Anterior cingulate cortex (tissue), 58 donors: ENCODE measurements at places on chromosomes 7 and 10.

DNA sequence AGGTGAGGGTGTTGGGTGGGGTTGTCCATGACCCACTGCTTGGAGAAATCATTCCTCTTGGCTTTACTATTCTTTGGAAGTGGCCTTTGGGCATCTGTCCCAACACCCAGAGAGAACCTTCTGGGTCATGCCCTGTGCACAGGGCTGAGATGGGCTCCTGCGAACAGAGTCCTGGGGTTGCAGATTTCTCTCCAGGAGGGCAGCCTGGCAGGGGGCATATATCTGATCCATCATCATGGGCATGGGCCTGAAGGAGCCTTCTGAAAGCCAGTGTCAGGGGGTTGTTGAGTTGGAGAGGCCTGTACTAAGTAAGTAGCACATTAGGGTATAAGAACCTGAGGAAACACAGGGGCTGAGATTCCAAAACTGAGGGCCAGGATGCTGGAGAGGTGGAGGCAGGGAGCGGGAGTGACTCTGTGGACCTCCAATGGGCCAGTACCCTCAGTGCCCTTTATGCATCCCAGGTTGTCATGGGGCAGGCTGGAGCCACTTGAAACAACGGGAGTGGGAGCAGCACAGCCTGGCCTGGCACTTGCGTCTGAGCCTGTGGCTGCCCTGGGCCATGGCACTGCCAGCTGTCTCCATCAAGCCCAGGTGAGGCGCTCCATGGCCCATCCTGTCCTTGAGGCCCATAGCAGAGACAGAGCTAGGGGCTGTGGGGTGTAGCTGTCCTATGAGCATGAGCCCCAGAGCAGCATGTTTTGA, 203.7 kb downstream of the GRID1 start:
- DNase-seq, result no peak

GRCh38 chr10:13750299-13751190, 163.8 kb downstream of the PRPF18 start:
- no peak for DNase-seq

DNA sequence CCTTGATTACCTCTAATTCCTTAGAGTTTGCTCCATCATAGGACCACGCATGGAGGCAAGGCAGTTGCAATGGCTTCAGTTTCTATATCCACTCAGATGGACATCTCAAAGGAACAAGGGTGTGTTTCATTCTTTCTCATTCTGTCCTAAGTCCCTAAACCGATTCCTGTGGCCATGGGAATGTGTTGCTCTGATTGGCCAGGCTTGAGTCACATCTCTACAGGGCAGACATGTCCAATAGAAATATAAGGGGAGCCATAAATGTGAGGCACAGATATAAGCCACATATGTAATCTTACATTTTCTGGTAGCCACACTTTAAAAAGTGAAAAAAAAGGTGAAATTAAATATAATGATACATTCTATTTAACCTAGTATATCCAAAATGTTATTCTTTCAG, 16.9 kb upstream of the DLD start:
- no peak for DNase-seq

DNA sequence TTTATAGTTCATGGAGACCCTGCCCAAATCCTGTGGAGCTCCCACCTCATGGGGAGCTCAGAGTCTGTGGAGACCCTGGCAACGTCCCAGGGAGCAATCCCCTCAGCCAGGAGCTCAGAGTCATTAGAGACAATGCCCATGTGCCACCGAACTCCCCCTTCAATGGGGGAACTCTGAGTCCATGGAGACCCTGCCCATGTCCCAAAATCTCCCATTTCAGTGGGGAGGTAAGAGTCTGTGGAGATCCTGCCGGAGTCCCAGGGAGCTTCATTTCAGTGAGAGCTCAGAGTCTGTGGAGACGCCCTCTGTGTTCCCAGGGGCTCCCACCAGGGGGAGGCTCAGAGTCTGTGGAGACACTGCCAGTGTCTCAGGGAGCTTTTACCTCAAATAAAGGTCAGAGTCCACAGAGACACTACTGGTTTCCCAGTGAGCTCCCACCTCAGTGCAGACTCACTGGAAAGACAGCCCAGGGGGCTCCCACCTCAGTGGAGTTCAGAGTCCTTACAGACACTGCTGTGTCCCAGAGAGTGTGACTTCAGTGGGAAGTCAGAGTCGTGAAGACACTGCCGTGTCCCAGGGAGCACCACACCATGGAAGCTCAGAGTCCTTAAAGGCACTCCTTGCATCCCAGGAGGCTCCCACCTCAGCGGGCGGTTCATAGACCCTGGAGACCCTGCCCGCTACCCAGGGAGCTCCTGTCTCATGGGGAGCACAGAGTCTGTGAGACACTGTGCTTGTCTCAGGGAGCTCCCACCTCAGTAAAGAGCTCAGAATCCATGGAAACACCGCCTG, 5.0 kb downstream of the MYO1G start:
- DNase-seq, result no peak

GRCh38 chr7:134083766-134084487, 43.2 kb upstream of the LRGUK start:
- DNase-seq, result no peak

DNA sequence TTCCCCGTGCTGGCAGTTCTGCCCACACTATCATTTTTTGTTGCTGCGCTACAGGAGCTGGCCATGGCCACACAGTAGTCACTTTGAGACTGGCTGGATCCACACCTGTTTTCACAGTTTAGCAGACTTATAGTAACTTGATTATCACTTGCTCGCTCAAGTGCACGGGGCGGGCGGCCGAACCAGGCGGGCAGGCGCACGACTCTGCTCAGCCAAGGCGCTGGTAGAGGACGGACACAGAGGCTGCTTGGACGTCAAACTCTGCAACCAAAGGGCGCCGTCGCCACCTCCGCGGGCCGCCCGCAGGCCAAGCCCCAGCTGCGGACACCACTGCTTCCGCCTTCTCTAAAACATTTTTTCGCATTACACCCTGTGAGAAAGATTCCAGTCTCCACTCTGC, 38.4 kb upstream of the PHYHIPL start:
- no peak for DNase-seq

GRCh38 chr10:63698787-63699150, 177.6 kb downstream of the REEP3 start:
- no peak for DNase-seq

GRCh38 chr7:127792528-127793342, 140.7 kb downstream of the SND1 start:
- no peak for DNase-seq

DNA sequence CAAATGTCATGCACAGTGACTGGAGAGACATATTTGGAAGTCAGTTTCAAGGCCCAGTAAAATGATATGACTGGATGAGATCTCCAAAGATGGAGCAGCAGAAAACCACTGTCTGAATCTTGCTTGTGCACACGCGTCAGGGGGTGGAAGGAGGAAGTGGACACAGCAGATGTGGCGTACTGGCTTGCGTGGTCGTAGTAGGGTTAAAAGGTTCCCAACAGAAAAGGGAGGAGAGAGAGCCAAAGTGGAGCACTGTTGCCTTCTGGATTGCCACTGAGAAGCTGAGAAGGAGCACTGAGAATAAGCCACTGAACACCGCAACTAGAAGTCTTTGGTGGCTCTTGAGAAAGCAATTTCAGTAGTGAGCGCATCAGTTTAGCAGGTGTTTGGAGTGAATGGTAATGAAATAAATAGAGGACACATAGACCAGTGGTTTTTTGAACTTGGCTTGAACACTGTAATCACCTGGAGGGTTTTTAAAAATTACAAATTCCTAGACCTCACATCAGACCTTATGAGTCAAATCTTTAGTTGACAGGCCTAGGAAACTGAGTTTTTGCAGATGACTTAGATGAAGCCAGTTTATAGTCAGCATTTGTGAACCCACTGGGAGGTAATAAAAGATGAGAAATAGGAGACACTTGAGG, 227.3 kb downstream of the PTEN start:
- DNase-seq, result no peak
